GM23248 (cell line): ENCODE measurements at places on chromosomes 3 and 15. TPM values are rescaled to one million over a fixed set of nuclear protein-coding genes. Genes with fewer than 3 reads are reported as not detected.

GRCh38 chr3:178206521-178206920 is 329.7 kb upstream of the KCNMB2 start:
- DNase-seq, result no peak

- DNase-seq, result no peak
These were observed 152.3 kb downstream of the SMAD6 start for GRCh38 chr15:66854012-66854965.

COL6A5 gene
- not detected in 2 replicates for polyA plus RNA-seq

DNA sequence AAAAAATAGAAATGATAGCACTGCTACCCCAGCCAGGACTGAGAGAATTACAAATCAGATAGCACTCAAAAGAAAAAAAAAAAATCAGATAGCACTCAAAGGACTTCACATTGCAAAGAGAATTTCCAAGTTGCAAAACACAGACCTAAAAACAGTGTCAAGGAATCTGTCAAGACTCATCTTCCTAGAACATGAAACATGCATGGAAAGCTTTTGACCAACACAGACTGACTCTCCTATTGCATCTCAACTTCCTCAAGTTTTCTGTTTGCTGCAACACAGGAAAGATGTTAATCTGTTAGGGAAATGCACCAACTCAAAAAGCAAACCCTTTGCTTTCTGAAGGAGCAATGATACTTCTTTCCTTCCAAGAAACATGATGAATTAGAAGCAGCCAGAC is 42.3 kb downstream of the RAB27A start:
- no peak for DNase-seq

- DNase-seq, result no peak
These were observed 966.1 kb downstream of the AGBL1 start for GRCh38 chr15:87045746-87046145.

GRCh38 chr3:8282541-8283165 is 219.0 kb upstream of the LMCD1 start:
- no peak for DNase-seq

DNA sequence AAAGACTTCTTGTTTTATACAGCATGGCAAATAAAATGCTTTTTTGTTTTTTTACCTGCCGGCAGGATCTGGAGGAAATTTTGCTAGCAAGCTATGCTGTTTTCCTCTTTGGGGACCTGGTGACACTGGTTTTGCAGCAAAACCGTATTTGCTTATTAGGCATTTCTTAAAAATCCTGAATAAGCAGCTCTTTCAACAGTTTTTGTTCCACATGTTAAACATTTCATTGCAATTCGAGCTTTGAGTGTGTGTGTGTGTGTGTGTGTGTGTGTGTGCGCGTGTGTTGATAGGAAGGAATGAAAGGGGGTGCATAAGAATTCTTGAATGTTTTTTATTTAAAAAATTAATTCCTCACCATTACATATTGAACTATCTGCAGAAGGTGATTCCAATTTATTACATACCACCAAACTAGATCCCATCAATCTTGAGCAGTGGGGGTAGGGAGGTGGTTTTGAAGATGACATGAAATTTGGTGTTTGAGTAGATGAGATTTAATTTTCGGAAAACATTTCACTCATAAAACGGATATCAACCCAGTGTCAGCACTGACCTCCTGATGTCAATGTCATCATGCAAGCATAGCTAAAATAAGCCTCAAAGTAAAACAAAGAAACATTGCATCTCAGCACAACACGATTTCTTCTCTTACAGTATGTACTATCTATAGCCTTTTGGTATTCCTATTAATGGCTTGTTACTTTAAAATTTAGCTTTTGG is 17.3 kb downstream of the ZBTB38 start:
- DNase-seq, result no peak

DNA sequence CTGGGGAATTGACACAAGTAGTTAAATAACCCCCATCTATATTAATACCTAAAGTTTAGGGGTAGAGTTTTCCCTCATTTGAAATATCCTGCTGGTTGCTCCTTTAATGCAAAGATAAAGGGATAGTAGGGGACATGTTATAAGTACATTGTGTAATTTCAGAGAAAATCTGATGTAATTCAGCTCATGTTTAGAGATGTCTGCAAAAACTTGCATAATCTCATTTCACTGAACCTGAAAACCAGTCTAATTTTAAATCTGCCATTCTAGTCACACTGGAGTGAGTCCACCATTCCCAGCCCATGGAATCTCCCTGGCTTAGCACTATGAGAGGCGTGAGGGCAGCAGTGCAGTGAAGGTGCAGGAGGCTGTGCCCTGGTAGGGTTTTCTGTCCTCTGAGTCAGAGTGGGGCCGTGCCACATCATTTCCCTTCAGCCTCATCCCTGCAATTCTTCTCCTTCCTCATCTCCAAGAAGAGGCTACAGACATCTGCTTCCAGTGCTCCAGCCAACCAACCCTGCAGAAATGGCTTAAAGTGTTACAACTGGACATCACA is 246.3 kb upstream of the UMPS start:
- peak; percentile 24 for DNase-seq

WDR6 gene
- polyA plus RNA-seq, result 50.3 and 51.3 TPM in 2 replicates

GRCh38 chr3:74080056-74080461 is 455.3 kb upstream of the PDZRN3 start:
- no peak for DNase-seq

- DNase-seq, result peak; percentile 50
These were observed 91.5 kb upstream of the ACP3 start for GRCh38 chr3:132225664-132226063.

VPS13C gene
- 8.0 and 8.7 TPM in 2 replicates for polyA plus RNA-seq

DNA sequence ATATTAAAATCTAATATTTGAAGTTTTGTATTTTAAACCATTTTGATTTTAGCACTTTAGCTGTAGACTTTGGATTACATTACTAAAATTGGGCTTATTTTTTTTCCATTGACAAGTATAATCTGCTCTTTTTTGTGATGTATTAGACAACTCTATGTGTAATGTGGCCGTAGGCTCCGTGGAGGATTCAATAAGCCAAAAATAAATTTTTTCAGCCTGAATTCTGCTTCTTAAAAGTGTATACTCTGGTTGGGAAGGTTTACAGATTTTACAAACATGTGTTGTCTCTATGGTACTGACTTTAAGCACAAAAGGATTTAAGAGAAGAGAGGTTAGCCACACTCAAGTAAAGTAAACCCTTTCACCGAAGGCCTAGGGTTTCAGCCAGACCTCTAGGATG is 110.8 kb downstream of the PLCL2 start:
- DNase-seq, result no peak

GRCh38 chr3:178507507-178508442 is 28.5 kb upstream of the KCNMB2 start:
- no peak for DNase-seq

- DNase-seq, result peak; percentile 43
These were observed 7.5 kb downstream of the CSNK1G1 start for GRCh38 chr15:64348455-64348854.

GRCh38 chr15:69237718-69238117 is 61.0 kb upstream of the PAQR5 start:
- no peak for DNase-seq

SPTSSB gene
- polyA plus RNA-seq, result not detected in 2 replicates

DNA sequence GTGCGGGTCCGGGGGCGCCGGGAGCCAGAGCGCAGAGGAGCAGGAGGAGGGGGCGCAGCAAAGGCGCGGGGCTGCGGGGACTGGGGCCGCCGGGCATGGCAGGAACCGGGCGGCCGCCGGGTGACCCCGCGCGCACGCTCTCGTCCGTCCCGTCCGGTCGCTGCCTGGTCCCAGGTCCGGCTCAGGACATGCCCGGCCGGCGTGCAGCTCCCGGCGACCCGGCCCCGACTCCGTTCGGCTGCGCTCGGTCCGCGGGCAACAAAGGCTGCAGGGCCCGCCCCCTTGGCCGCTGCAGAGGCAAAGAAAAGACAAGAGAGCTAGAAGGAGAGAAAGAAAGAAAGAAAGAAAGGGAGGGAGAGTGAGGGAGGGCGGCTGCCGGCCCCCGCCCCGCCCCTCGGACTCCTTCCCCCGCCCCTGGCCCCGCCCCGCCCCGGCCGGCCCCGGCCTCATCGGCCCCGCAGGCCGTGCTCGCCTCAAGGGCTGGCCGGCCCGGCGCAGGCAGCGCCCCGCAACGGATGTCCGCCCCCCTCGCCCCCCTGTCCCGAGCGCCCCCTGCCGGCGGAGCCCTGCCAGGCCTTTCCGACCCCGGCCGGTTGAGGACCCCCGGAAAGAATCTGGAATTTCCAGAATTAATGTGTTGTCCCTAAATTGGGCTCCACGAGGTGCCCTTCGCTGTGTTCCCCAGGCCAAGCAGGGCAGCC is at the start of gene ADAMTS7:
Gene ADAMTS7, minus strand, starts transcription at position 341 of the 701 bp plus-strand sequence. Its CDS starts 244 bp downstream, at position 97.
- peak; percentile 87 for DNase-seq

- peak; percentile 99 for DNase-seq
These were observed 132.6 kb upstream of the COL8A1 start for GRCh38 chr3:99505646-99506269.

- no peak for DNase-seq
These were observed 118.1 kb downstream of the LRRK1 start for GRCh38 chr15:101037090-101037830.

GRCh38 chr3:158127250-158128219 is 17.6 kb downstream of the RSRC1 start:
- DNase-seq, result peak; percentile 31

CYP8B1 gene
- not detected in 2 replicates for polyA plus RNA-seq

PIGZ gene
- polyA plus RNA-seq, result 7.6 and 9.6 TPM in 2 replicates

ELL3 gene
- 1.4 and 1.5 TPM in 2 replicates for polyA plus RNA-seq

DNA sequence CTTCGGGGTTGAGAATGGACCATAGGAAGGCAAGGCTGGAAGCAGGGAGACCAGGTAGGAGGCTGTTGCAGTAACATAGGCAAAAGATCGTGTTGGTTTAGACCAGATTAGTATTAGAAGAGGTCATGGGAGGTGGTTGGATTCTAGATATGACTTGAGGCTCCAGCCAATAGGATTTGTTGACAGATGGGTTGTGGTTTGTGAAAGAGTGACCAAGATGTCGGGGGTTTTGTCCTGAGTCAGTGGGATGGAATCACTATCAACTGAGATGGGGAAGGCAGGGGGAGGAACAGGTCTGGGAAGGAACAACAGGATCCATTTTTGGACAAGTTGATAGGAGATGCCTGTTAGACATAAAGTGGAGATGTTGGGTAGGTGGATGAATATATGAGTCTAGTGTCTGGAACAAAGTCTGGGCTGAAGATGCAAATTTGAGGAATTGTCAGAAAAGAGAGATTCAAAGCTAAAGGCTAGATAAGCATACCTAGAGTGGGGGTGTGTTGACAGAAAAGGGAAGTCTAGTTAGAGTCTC is 95.5 kb upstream of the NPHP3 start:
- DNase-seq, result no peak

GRIP2 gene
- polyA plus RNA-seq, result 0.14 TPM in 1 of 2 replicates, not detected in the other

GOLGA6D gene
- polyA plus RNA-seq, result not detected in 2 replicates

DNA sequence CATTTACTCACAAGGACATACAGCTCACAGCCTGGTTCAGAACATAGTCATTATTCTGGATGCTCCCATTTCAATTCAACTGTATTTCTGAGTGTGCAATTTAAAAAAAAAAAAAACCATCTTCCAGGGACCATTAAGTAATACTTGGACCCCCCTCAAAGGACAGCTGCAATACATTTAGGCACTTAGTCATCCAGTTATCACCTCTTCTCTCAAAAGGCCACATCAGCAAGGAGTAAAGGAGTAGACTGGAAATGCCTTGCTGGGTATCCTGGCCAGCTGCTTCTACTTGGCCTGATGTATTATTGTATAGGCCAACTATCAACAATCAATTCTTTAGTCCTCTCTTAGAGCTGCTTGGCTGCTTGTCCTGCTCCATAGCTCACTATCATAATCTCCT is 211.4 kb upstream of the SETMAR start:
- DNase-seq, result no peak
